ENCODE measurements at places on chromosomes 13 and 19. TPM values are rescaled to one million over a fixed set of nuclear protein-coding genes. Genes with fewer than 3 reads are reported as not detected.

- peak; percentile 54 for DNase-seq
These were observed 6.2 kb downstream of the PEAK3 start for GRCh38 chr19:2275588-2276428.

- DNase-seq: peak; percentile 96
These were observed 10.8 kb downstream of the FOSB start for GRCh38 chr19:45478454-45479238.

- DNase-seq: no peak
These were observed 351.1 kb downstream of the DCT start for GRCh38 chr13:94128430-94128829.

DNA sequence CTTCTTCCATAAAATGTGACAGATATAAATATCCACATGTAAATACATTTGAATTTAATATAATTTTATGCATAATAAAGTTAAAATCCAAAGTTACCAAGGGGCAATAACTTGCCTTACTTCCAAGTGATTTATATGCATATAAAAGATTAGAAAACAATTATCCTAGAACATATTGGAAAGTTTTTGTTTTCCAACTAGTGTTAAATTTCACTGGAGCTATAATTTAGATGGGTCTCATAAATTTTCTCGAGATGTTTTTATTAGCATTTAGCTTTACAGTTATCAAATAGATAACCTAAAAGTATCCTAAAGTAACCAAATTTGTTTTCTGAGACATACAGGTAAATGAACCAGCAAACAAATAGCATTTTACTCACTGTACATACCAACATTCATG, 225.3 kb downstream of the SPRY2 start:
- DNase-seq: no peak

DNA sequence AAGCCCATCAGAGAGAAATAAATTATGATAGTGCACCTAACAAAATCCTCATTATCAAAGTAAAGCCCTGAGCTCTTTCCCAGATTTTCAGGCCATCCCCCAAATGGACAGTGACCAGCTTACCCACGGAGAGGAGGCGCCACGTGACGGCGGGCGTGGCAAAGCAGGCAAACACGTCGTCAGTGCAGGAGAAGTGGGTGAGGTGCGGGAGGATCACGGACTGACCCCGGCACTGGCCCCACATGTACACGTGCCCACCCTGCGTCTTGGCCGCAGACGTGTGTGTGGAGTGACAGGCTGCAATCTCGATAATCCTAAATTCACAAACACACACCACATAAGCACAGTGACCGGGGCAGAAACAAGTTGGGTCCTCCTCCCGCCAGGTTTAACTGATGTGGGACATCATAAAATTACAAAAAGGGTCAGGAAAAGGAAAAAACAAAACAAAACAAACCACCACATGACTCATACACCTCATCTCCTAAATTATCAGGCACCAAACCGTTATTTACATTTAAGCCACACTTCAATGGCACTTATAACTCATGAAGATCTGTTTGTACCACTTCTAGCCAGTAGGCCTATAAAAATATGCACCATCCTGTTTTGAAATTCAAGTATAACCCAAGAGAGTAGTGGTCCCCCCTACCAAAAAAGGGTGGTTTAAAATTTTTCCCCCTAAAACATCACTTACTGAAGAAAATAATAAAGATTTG, 30.1 kb downstream of the RCBTB2 start:
- DNase-seq: no peak

GRCh38 chr13:111640006-111640405, 319.6 kb downstream of the TEX29 start:
- peak; percentile 19 for DNase-seq

DNA sequence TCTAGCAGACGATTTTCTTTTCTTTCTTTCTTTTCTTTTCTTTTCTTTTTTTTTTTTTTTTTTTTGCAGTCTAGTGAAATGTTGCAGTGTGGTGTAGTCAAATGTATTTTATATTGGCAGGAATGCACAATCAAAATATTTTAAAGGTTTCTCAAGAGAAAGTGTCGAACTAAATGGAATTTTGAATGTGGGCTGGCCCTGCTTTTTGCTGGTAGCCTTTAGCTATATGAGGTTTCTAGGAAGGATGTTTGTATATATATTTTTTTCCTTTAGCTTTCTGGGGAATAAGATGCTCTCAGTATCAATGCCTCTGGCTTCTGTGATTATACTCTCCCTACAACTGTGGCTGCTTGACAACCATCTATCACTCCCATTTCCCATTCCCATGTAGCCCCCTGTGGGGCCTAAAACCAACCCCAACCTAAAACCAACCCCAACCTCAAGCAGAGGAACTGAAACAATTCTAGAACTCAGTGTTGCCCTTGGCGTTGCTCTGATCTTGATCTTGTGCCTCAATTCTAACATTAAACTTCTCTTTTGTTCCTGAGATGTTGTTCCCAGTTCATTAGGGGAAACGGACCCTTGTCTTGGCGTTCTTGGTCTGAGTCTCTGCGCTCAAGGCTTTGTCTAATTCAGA, 27.1 kb downstream of the CYSLTR2 start:
- DNase-seq: no peak

Gene CKM
- total RNA-seq: 4,756 TPM

DNA sequence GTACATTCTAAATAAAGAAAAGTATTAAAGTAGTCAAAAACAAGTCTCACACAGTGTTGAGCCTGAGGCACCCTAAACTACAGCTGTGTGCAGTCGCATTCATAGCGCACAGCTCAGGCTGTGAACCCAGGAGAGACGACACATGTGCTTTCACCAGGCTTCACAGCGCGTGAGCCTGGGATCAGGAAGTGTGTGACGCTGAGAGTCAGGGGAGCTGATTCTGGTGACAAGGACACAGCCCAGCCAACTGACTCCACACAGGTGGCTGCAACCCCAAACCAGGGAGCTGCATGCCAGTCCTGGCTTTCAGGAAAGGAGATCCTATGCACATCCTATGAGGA, 41.6 kb downstream of the COL4A1 start:
- no peak for DNase-seq

Gene CYP4F12
- total RNA-seq: 25.2 TPM

GRCh38 chr13:51152701-51153100, 41.6 kb upstream of the C13orf42 start:
- no peak for DNase-seq

Gene PLPPR3
- 0.31 TPM for total RNA-seq

- DNase-seq: no peak
These were observed 546 bp upstream of the ZNF546 start for GRCh38 chr19:39996218-39996810.

- DNase-seq: peak; percentile 87
These were observed 29.6 kb upstream of the TMEM255B start for GRCh38 chr13:113729187-113730019.

GRCh38 chr19:1425102-1425837, 12.9 kb upstream of the RPS15 start:
- peak; percentile 38 for DNase-seq

DNA sequence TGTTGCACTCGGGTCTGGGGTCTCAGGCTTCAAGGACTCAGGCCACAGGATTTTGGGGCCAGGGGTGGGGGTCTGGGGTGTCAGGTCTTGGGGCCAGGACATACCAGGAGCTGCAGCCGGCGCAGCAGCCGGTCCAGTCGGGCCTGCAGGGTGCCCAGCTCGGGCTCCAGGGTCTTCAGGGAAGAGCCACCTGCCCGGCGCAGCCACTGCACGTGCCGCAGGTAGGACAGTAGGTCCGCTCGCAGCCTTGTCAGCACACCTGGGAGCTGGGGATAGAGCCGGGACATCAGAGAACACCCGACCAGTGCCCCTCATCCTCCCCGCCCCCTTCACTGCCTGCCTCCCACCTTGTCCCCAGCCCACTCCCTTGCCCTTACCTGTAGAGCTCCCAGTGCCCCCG, 2.2 kb downstream of the IL11 start:
- DNase-seq: no peak

- DNase-seq: peak; percentile 71
These were observed 499.5 kb upstream of the SPRY2 start for GRCh38 chr13:80840316-80840976.

Gene PRR22
- not detected for total RNA-seq

- peak; percentile 18 for DNase-seq
These were observed 66.8 kb upstream of the MED4 start for GRCh38 chr13:48161530-48162179.

DNA sequence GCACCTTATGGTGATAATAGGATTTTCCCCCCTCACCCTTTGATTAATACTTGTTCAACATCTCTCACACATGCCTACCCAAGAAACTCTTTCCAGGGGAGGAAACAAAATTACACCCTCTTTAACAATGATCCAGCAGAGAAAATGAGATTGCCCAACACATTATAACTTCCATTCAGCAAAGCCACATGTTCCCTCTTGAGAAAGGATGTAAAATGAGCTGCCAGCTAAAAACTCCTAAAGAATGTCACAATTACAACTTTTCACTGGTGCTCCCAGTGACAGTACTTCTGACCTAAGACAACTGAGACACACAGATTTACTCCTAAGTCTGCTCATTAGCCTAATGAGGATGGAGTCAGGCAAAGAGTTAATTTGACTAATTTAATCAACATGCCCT, 621.4 kb downstream of the DIAPH3 start:
- DNase-seq: peak; percentile 43

Measured in tongue (tissue), 3 donors.